A549 treated with Hydrocortisone at 1 μM for 4 hours (cell line): ENCODE measurements at places on chromosomes 7 and 10. TPM values are rescaled to one million over a fixed set of nuclear protein-coding genes. Genes with fewer than 3 reads are reported as not detected.

CALHM3 gene
- total RNA-seq: 0.22 to 0.50 TPM (median 0.41 TPM) in 5 replicates

VIPR2 gene
- 0.02 to 0.06 TPM (median 0.04 TPM) in 4 of 5 replicates, not detected in the other for total RNA-seq

GFRA1 gene
- 7.7 to 10.4 TPM (median 10.3 TPM) in 5 replicates for total RNA-seq

KEL gene
- total RNA-seq: 0.33 TPM in 1 of 5 replicates, not detected in the others

CACNA2D1 gene
- 5.5 to 11.3 TPM (median 8.4 TPM) in 5 replicates for total RNA-seq

TDRD1 gene
- total RNA-seq: not detected in 5 replicates

LRRC61 gene
- 0.07 to 0.21 TPM (median 0.11 TPM) in 5 replicates for total RNA-seq

SEMA3D gene
- total RNA-seq: 0.01 to 0.07 TPM (median 0.02 TPM) in 4 of 5 replicates, not detected in the other

SPDYE2B gene
- total RNA-seq: not detected in 5 replicates

DIP2C gene
- 9.6 to 14.7 TPM (median 12.9 TPM) in 5 replicates for total RNA-seq

EN2 gene
- 0.68 to 0.97 TPM (median 0.83 TPM) in 5 replicates for total RNA-seq

NEUROD6 gene
- total RNA-seq: not detected in 5 replicates

GDF10 gene
- total RNA-seq: 0.03 to 0.10 TPM (median 0.07 TPM) in 5 replicates

HMX3 gene
- 0.08 to 0.13 TPM in 2 of 5 replicates, not detected in the others for total RNA-seq

HDAC9 gene
- 0.09 to 0.25 TPM (median 0.14 TPM) in 5 replicates for total RNA-seq

GGCT gene
- total RNA-seq: 68.3 to 75.3 TPM (median 72.7 TPM) in 5 replicates

TRIM74 gene
- total RNA-seq: 0.31 to 0.55 TPM (median 0.51 TPM) in 5 replicates

RNF133 gene
- not detected in 5 replicates for total RNA-seq

VWDE gene
- 0.31 to 0.70 TPM (median 0.43 TPM) in 5 replicates for total RNA-seq

TLX1 gene
- total RNA-seq: not detected in 5 replicates

CDH23 gene
- total RNA-seq: 1.9 to 3.1 TPM (median 2.2 TPM) in 5 replicates

SEMA4G gene
- 6.9 to 8.5 TPM (median 7.8 TPM) in 5 replicates for total RNA-seq

FKBP9 gene
- total RNA-seq: 70.1 to 149 TPM (median 84.9 TPM) in 5 replicates

PITX3 gene
- total RNA-seq: 0.63 to 1.4 TPM (median 1.2 TPM) in 5 replicates
